Putamen (tissue), 1 donor: ENCODE measurements at places on chromosomes 6 and 20.
A peak's percentile ranks its signal among the peaks of the same experiment; 100 is the strongest.

DNA sequence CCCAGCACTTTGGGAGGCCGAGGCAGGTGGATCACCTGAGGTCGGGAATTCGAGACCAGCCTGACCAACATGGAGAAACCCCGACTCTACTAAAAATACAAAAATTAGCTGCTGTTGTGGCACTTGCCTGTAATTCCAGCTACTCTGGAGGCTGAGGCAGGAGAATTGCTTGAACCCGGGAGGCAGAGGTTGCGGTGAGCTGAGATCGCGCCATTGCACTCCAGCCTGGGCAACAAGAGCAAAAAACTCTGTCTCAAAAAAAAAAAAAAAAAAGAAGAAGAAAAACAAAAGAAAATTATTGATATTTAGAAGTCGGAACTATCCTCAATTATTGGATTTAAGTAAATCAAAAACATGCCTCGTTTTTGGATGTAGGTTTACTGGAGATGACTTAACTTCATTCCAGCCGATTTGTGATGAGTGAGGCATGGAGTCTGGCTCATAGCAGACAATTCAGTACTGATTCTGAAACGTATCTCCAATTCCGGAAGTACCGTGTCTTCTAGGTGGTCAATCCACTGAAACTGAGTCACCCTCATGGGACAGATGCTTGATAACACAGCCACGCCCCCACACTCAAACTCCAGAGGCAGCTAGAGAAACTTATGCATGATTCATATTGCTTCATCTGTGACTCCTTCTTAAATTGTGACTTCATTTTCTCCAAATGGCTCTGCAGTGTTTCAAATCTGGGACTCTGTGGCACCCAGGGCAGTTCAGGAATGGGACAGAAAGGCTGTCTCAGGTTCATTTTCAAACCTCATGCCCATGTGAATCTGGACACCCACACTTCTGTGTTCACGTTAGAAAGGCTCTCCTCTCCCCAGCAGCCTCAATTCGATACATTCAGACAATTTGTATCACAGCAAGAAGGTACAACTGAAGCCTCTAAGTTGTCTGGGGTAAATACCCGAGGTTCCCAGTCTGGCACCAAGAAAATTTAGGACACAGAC is 110.4 kb upstream of the ARMC2 start:
- no peak for DNase-seq

DNA sequence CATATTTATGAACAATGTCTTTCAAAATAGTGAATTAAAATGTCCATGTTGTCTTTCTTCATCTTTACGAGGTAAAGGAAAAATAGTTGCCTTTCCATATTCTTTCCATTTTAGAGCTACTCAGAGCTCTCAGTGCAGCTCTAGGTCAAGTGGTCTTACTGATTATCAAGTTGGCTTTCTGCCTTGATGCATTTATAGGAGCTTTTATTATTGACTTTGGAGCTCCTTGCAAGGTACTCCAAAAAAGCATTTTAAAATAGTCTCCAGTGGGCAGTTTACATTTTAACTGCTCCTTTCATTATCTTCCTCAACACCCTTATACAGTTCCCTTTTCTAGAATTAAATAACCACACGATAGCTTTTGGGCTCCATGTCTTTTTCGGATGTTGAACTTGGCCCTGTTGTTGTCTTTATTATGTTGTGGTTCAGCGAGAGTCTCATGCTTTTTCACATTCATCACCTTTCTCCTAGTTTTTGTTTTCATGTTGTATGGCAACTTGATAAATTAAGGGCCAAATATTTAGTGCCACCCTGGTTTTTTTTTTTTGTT is 122.9 kb downstream of the CLIC5 start:
- no peak for DNase-seq

DNA sequence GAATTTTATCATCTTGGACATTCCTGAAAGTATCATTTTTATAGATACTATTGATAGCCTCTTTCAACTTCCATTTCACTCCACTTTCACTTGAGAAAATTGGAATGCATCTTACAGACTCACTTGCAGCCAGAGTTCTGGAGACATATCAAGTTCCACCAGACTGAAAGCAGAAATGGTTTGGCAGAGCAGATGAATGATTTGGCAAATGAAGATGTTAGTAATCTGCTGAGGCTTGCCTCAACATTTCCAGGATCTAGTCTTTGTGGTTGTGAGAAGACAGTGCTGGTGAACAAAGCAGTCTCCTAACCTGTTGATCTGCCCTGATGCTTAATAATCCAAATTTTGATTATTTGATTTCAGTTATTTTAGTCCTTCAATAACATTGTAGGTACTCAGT is 202.6 kb downstream of the TRDN start:
- DNase-seq: no peak

DNA sequence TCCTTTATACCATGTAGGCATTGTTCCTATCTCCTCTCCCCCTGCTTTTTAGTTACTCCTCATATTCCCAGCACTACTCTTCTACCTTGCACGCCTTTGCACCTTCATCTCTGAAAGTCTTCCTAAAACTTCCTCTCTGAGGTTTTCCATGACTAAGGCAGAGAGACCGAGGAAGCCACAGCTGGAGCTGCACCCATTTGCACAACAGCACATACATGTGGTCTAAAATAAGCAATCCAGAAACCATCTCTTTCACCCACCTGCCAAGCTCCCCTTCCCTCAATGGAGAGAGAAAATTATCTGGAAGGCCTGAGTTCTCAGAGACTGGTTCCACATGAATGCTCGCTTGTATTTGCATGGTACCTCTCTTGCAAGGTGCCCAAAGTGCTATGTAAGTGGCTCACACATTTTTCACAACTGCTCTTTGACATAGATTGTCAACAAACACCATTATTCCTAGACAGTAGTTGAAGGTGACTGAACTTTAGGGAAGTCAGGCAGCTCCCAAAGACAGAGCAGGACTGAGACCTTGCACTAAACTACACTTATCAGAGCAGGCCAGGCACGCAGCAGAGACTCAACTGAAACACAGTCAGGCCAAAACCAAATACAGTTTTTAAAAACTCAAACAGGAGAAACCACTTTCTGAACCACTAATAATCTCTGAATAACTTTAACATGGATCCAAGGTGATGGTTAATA is 313.2 kb downstream of the TFAP2A start:
- no peak for DNase-seq

DNA sequence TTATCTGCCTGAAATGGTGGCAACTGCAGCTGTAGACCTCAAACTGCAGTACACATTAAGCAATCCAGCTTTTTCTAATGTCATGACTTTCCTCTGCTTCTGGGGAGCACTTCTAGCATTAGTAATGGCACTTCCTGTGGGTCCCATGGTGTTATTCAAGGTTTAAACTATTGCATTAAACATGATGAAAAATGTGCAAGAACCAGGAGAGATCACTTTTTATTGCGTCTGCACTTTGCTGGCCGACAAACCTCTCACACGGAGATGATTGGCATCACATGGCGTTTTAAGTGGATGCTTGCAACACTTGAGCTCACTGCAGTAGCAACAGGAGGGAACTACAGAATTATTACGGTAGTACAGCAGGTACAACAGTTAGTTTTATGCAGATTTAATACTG is 148.4 kb downstream of the HIVEP2 start:
- DNase-seq: no peak

- no peak for DNase-seq
Observed at GRCh38 chr20:16098890-16099639, 474.2 kb downstream of the KIF16B start.

GRCh38 chr6:106757267-106757666 is 127.9 kb downstream of the QRSL1 start:
- no peak for DNase-seq

DNA sequence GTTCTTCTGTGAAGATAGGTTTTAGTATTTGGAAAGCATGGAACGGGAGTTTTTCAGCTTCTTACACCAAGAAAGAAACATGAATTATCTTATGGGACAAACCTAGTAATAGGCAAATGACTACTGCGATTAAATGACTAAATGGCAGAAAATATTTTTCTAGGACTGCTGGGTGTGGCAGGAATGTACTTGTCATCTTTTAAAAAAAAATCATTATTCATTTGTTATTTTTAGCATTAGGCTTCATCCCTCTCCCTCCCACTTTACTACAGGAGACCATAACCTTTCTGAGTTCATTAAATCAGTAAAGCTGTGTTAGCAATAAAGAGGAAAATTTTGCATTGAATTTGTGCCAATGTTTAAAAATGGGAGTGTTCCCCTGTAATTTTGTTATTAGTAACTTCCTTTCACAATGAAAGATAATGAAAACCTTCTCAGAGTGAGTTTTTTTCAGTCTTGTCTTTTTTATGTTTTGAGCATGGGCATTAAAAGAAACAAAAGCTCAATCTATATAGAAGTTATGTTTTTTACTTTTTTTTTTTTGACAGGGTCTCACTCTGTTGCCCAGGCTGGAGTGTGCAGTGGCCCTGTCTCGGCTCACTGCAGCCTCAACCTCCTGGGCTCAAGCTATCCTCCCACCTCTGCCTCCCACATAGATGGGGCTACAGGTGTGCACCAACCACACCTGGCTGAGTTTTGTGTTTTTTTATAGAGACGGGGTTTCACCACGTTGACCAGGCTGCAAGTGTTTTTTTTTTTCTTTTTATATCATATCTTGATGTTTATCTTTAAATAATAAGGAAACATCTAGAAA is 105.6 kb upstream of the CLDN20 start:
- DNase-seq: no peak

DNA sequence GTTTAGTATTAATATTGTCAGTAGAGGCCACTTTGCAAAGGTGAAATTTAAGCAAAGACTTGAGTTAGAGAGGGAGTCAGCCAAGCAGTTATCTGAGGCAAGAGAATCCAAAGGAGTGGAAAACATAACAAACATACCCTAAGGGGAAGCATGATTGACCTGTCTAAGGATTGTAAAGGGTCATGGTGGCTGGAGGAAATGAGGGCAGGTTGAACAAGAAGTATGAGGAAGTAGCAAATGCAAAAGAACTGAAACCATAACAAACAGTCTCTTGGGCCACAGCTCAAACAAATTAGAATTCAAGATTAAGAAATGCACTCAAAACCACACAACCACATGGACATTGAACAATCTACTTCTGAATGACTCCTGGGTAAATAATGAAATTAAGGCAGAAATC is 103.2 kb downstream of the FBXO5 start:
- no peak for DNase-seq

- peak; percentile 31 for DNase-seq
Observed at GRCh38 chr20:35511814-35512420, 17.5 kb downstream of the C20orf173 start.

GRCh38 chr6:131262060-131262459 is 126.8 kb downstream of the AKAP7 start:
- DNase-seq: no peak

- DNase-seq: no peak
Observed at GRCh38 chr20:35606127-35606526, 9.5 kb upstream of the SPAG4 start.

GRCh38 chr6:54112151-54112650 is 958 bp downstream of the MLIP start:
- no peak for DNase-seq

- no peak for DNase-seq
Observed at GRCh38 chr6:80728830-80729229, 622.4 kb downstream of the BCKDHB start.

DNA sequence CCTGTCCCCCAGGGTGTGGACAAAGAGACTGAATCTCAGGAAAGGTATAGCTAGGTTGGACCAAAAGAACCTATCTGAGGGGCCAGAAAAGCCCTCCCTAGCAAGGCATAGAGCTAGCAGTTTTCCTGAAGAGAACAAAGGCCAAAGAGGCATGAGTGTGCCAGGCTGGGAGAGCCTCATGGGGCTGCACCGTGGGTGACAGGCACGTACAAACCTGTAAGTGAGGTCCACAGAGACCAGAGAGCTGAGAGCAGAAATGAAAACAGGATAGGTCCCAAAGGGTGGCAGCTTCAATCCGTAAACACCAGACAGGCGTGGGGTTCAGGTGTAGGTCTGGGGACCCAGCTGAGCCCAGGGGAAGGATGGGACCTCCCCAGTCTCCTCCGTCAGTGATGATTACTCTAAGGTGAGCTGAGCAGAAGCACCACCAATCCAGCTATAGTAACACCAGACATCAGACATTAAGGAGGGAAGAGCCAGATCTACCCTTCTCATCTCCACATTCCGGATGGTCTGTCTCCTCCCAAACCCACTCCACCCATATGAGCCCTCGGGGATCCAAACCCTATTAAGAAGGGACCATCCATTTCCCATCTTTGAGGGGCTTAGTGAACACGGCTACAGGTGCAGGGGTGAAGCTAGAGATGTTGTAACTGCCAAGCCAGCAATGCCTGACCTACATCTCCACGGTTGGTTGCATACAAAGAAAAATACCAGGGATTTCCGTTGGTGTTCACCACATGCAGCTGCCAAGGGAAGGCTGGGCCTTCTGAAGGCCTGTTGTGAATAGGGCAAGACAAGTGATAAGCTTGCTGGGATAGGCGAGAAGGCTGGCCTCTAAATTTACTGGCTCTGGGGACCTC is 38.3 kb downstream of the BCL2L1 start:
- no peak for DNase-seq

GRCh38 chr20:46946181-46946624 is 51.6 kb downstream of the EYA2 start:
- DNase-seq: no peak

DNA sequence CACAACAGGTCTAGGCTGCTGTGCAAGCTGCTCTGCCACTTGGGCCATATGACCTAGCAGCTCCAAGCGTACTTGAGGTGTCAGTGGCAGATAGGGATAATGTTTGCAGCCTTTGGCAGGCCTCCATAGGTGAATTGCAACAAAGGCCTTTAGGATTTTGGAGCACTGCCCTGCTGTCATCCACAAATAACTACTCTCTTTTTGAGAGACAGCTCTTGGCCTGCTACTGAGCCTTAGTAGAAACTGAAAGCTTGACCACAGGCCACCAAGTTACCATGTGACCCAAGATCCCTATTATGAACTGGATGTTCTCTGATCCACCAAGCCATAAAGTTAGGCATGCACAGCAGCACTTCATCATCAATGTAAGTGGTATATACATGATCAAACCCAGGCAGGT is 29.9 kb downstream of the FBXO30 start:
- no peak for DNase-seq

- no peak for DNase-seq
Observed at GRCh38 chr6:74420221-74420620, 724.2 kb downstream of the CD109 start.

- DNase-seq: no peak
Observed at GRCh38 chr6:1930356-1930755, 315.0 kb downstream of the GMDS start.
